ENCODE measurements at places on chromosomes 4 and X.
A peak's percentile ranks its signal among the peaks of the same experiment; 100 is the strongest.

DNA sequence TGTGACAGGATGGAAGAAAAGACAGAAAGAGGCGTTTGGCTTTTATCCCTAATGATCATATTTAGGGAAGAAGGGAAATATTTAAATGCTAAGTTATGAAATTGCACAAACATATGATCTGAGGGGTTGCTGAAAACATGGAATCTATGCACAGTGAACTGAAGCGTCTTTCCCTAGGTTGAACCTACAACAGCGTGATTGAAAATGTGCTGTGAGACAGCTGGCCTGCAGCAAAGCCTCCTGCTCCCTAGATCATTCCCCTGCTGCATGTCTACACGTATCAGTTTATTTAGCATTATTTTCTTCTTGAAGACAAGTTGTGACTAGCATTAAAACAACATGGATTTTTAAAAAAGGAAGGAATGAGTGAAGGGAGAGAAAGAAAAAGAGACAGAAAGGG is 272.5 kb upstream of the TRAM1L1 start:
- no peak overlapping the region for H3K27ac ChIP-seq
- no peak for DNase-seq
- no peaks in the 10 kb centered on the region for H3K4me1 ChIP-seq
- H3K27me3 ChIP-seq, result no peaks in the 10 kb centered on the region
- H3K36me3 ChIP-seq, result no peaks in the 10 kb centered on the region

GRCh38 chr4:145183023-145183422 is 2.6 kb upstream of the OTUD4 start:
- H3K4me3 ChIP-seq, result no peak overlapping the region
- no peaks in the 10 kb centered on the region for H3K36me3 ChIP-seq
- DNase-seq, result no peak
- H3K4me1 ChIP-seq, result no peaks in the 10 kb centered on the region

GRCh38 chrX:112642349-112642748 is 37.4 kb downstream of the LHFPL1 start:
- H3K4me1 ChIP-seq, result no peaks in the 10 kb centered on the region
- no peaks in the 10 kb centered on the region for H3K27me3 ChIP-seq
- no peak overlapping the region for H3K4me3 ChIP-seq
- no peaks in the 10 kb centered on the region for H3K36me3 ChIP-seq
- H3K27ac ChIP-seq, result no peak overlapping the region
- DNase-seq, result peak; percentile 25

DNA sequence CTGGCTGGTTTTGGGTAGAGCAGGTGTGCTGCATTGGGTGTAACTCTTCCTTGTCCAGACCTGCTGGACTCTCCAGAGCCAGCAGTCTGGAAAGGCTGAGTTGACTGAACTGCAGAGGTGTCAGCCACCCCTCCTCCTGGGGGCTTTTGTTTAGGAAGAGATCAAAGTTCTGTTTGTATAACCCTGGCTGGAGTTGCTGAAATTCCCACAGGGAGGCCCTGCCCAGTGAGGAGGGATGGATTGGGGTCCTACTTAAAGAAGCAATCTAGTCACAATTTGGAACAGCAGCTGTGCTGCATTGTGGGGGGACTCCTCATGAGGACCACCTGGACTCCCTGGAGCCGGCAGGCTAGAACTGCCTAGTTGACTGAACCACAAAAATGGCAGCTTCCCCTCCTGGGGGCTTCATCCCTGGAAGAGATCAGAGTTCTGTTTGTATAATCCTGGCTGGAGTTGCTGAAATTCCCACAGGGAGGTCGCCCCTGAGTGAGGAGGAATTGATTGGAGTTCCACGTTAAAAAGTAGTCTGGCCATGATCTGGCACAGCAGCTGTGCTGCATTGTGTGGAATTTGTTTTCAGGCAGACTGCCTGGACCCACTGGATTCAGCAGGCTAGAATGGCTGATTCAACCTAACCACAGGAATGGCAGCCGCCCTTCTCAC is 264.9 kb upstream of the ZC4H2 start:
- no peak for DNase-seq
- H3K27ac ChIP-seq, result no peak overlapping the region
- H3K27me3 ChIP-seq, result no peaks in the 10 kb centered on the region
- no peak overlapping the region for H3K4me3 ChIP-seq
- H3K36me3 ChIP-seq, result no peaks in the 10 kb centered on the region

- H3K4me3 ChIP-seq, result no peak overlapping the region
- peak overlapping the region; percentile 72 for H3K27ac ChIP-seq
- no peaks in the 10 kb centered on the region for H3K36me3 ChIP-seq
- no peak for DNase-seq
- H3K27me3 ChIP-seq, result no peaks in the 10 kb centered on the region
- H3K4me1 ChIP-seq, result no peaks in the 10 kb centered on the region
Observed at GRCh38 chr4:2142630-2143427, 83.7 kb downstream of the NAT8L start.

DNA sequence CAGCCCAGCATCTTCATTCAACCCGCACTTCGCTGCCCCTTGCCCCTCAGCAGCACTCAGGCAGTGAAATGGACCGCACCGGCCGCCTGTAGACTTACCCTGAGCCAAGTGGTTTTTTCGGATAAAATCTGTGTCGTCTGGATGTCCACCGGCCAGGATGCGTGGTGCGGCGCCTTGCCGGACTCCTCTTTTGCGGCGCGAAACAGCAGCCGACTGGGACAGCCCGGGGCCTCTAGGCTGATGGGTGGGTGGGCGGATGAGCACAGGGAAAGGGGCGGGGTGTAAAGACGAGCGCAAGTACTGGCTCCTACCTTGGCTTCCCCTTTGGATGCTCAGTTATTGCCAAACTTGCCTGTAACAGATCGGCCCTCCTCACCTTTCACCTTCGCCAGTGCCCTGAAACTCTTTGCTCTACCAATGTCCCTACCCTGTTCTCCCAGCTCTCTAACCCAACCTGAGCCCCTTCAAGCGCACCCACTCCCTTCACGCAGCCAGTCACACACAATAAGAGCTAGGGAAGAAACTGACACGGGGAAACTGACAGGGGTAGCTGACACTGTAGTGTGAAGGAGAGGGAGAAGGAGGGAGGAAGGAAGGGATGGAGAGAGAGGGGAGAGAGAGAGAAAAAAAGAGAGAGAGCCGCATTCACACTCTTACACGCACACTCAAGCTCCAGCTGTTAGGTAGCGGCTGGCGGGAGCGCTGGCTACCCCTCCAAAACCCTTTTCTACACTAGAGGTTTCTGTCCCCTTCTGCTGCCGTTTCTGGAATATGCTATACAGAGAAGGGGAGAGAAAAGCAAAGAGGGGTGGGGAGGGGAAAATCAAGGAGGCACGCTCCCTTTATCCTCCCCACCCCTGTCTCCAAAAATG is 559 bp downstream of the TRPC5 start:
- no peaks in the 10 kb centered on the region for H3K36me3 ChIP-seq
- no peak for DNase-seq
- H3K4me1 ChIP-seq, result no peaks in the 10 kb centered on the region
- peaks cover 66% of the 10 kb centered on the region for H3K27me3 ChIP-seq
- no peak overlapping the region for H3K27ac ChIP-seq

- DNase-seq, result no peak
- H3K4me3 ChIP-seq, result no peak overlapping the region
- no peaks in the 10 kb centered on the region for H3K36me3 ChIP-seq
- H3K4me1 ChIP-seq, result peaks cover 10% of the 10 kb centered on the region
Observed at GRCh38 chr4:139943277-139943676, 210.7 kb downstream of the MAML3 start.

GRCh38 chr4:168887809-168888208 is 122.2 kb downstream of the CBR4 start:
- H3K36me3 ChIP-seq, result peaks cover 37% of the 10 kb centered on the region
- peaks cover 24% of the 10 kb centered on the region for H3K4me1 ChIP-seq
- no peak overlapping the region for H3K4me3 ChIP-seq
- H3K27ac ChIP-seq, result no peak overlapping the region
- no peaks in the 10 kb centered on the region for H3K27me3 ChIP-seq

GRCh38 chrX:103817502-103817901 is 14.6 kb downstream of the RAB9B start:
- H3K27ac ChIP-seq, result no peak overlapping the region
- DNase-seq, result no peak
- H3K4me3 ChIP-seq, result no peak overlapping the region
- H3K36me3 ChIP-seq, result no peaks in the 10 kb centered on the region

DNA sequence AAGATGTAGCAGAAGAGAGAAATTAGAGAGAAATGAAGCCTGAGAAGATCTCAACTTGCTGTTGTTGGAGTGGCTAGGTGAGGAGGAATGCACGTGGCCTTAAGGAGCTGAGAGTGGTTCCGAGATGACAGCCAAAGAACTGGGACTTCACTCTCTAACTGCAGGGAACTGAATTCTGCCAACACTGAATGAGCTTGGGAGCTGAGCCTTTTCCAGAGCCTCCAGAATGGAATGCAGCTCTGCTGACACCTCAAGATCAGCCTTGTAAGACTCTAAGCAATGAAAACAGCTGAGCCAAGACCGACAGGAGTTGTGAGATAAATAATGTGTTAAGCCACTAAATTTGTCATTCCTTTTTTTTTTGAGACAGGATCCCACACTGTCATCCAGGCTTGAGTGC is 73.0 kb downstream of the TLL1 start:
- H3K4me3 ChIP-seq, result no peak overlapping the region
- H3K36me3 ChIP-seq, result no peaks in the 10 kb centered on the region
- no peaks in the 10 kb centered on the region for H3K4me1 ChIP-seq

DNA sequence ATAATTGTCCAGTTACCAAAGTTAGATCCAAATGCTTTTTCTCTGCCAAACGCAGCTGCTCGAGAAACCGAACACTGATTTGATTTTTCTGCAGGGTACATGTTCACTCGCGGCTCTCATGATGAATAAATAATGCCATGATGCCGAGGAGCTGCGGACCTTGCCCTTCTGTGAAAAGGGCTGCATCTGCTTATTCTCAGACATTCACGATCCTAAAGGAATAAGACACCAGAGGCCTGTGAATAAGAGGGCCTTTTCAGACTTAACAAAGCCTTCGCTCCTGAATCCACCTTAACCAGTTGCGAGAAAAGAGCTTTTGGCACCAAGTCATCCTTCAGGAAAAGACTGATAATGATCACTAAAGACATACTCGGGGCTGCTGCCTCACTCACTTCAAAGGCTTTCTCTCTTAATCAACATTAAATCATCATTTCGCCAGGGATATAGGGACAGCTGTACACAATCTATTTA is 147.5 kb downstream of the FBXO8 start:
- H3K36me3 ChIP-seq, result no peaks in the 10 kb centered on the region
- peak overlapping the region; percentile 42 for H3K4me3 ChIP-seq

- no peaks in the 10 kb centered on the region for H3K27me3 ChIP-seq
- no peaks in the 10 kb centered on the region for H3K4me1 ChIP-seq
- H3K27ac ChIP-seq, result no peak overlapping the region
- H3K36me3 ChIP-seq, result no peaks in the 10 kb centered on the region
- no peak for DNase-seq
- H3K4me3 ChIP-seq, result no peak overlapping the region
Observed at GRCh38 chrX:40460926-40461325, 119.8 kb upstream of the ATP6AP2 start.

Data from tibial nerve (tissue), 4 donors.